RKO (cell line): ENCODE measurements at places on chromosomes 7 and 10.

GRCh38 chr7:20075992-20076820, 141.0 kb downstream of the MACC1 start:
- no peak for DNase-seq

DNA sequence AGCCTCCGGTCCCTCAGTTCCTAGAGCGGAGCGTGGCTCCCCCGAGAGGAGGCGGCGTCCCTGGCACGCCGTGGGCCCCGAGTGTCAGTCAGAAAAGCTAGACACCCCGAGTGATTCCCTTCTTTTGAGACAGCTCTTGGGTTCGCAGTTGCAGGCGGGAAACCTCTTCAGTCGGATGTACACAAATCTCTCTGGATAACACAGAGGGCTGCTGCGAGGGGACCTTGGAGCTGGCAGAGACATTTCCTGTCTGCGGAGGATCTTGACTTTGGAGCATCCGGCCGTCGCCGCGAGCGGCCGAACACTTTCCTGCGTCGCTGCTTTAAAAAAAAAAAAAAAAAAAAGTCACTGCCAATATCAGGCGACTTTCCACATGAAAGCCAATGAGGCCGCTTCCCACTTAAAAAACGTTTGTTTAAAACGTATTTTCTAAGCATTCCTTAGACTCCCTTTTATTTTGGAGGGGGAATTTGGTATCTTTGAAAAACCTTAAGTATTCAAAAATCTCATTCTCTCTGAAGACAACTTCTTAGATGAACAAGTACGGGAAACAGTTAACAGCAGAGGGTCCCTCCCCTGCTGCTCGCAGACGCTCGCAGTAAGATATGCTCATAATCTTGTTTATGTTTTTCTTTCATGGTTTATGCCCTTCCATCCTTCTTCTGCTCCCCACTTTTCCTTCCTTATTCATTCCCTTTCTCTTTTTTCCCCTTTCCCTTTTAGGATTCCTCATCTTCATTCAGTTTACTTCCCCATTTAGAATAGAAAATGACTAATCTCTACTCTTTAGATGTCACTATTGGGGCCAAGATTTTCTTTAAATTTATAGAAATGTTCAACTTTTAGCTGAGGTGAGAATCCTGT, 10.0 kb downstream of the HHEX start:
- no peak for DNase-seq

GRCh38 chr7:105473163-105473562, 48.9 kb downstream of the PUS7 start:
- peak; percentile 74 for DNase-seq

DNA sequence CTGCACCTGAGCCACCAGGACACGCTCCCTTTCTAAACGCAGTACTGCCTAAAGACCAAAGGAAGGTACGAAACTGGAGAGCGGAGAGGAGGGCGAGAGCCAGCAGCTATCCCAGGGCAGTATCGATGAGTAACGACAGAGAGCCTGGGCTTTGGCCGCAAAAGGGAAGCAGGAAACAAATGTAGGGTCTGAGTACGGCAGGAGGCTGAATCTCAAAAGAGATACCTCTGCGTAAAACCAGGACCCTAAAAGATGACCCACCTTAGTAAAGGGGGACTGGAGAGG, 20.4 kb downstream of the PARP12 start:
- DNase-seq: no peak

DNA sequence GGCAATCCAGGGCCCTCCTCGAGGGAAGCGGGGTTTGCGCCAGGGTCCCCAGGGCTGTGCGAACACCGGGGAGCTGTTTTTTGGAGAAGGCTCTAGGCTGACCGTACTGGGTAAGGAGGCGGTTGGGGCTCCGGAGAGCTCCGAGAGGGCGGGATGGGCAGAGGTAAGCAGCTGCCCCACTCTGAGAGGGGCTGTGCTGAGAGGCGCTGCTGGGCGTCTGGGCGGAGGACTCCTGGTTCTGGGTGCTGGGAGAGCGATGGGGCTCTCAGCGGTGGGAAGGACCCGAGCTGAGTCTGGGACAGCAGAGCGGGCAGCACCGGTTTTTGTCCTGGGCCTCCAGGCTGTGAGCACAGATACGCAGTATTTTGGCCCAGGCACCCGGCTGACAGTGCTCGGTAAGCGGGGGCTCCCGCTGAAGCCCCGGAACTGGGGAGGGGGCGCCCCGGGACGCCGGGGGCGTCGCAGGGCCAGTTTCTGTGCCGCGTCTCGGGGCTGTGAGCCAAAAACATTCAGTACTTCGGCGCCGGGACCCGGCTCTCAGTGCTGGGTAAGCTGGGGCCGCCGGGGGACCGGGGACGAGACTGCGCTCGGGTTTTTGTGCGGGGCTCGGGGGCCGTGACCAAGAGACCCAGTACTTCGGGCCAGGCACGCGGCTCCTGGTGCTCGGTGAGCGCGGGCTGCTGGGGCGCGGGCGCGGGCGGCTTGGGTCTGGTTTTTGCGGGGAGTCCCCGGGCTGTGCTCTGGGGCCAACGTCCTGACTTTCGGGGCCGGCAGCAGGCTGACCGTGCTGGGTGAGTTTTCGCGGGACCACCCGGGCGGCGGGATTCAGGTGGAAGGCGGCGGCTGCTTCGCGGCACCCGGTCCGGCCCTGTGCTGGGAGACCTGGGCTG, 26.0 kb downstream of the PRSS2 start:
- DNase-seq: no peak

DNA sequence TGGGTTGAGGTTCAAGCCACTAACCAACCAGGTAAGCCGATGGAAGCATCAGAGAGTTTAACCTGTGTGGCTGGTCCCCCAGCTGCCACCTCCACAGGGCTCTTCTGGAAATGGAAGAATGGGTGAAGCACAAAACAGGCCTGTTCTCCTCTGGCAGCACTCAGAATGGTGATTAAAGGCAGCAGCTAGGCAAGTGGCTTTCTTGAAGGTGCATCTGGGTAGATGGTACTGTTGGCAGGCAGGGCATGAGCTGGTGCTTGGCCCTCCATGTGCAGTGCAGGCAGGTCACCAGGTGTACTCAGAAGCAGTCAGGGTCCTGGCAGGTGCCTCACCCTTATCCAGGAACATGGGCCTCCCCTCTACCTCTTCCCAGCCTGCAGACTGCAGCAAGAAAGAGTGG, 11.5 kb downstream of the AKR1E2 start:
- no peak for DNase-seq

GRCh38 chr7:153401795-153402720, 642.5 kb downstream of the ACTR3B start:
- DNase-seq: no peak

- no peak for DNase-seq
These were observed 345.7 kb upstream of the AOAH start for GRCh38 chr7:37070031-37070430.

DNA sequence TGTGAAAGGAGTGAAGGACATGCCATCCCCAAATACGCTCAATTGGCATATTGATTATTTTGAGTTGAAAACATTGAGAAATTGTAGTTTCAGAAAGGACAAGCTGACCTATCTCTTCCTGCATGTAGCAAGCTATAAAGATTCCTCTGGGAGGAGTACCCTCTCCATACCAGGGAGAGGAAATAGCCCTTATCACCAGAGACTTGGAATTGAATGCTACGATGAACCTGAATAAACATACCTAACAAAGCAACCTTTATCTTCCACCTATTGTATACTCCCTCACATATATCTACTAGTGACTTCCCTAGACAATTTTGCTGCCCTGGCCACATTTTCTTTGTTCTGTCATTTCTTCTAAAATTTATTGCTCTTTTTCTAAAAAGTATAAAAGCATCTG, 150.2 kb upstream of the EEPD1 start:
- no peak for DNase-seq

DNA sequence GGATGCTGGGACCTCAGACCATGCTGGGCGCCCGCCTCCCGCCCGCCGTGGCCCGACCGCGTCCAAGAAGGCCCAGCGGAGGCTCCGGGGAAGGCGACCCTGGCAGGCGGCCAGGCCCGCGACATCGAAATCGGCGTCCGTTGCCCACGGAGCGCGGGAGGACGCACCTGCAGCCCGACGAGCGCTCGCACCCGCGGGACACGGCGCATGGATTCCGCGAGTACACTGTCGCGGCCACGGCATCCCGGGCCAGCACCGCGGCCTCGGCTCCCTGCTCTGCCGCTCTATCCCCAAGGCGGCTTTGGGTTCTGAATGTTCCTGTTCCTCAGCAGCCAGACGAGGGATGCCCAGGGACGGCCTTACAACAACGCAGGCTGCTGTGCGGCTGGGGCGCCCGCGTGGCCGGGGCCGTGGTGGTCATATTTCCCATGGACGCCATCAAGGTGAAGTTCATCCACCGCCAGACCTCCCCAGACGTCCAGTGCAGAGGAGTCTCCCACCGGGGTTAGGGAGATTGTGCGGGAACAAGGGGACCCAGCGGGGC, 67.5 kb upstream of the ZNF722 start:
- DNase-seq: no peak

GRCh38 chr7:137423321-137423720, 79.8 kb upstream of the PTN start:
- no peak for DNase-seq

DNA sequence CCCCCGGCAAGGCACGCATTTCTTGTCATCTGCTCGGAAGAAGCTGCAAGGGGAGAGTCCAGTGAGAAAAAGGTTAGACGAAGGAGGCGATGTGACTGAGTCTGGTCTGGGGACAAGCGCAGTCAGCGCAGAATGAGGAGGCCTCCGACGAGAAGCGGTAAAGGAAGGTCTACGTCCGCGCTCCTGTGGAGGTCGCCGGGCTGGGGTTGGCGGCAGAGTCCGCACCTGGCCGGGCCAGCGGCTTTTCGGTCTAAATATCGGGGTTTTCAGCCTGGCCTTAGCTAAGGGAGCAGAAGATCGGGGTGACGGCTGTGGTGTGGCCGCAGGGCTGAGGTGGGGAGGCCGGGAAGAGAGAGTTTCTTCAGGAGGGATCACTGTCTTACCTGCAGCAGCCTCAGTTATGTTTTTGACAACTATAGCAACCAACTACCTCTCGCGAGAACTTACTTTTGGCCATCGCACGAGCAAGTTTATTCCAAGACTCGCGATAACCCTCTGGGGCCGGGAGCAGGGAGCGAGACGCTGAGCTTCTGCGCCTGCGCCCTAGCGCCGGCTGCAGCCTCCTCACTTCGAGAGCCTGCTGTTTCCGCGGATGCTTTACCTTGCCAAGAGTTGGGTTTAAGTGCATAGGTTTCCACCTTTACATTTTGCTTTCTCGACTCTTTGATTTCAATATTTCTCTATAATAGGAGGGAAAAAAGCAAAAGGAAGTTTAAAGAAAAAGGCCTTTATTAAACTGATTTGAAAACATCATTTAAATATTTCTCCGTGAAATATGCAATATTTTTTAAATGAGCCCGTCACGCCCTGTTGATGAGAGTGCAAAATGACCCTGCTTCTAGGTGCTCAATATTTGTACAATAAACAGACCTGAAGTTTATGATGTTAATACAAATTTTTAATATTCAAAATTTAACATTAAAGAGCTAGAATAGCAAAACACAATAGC, at the start of gene CFAP70:
Gene CFAP70, minus strand, starts transcription at position 534 of the 949 bp plus-strand sequence. CDS start 4,068 bp downstream, outside the sequence.
- DNase-seq: peak; percentile 96

- DNase-seq: no peak
These were observed 16.2 kb downstream of the LDB3 start for GRCh38 chr10:86684331-86685097.

GRCh38 chr7:84975586-84976185, 211.2 kb downstream of the SEMA3D start:
- DNase-seq: peak; percentile 28

DNA sequence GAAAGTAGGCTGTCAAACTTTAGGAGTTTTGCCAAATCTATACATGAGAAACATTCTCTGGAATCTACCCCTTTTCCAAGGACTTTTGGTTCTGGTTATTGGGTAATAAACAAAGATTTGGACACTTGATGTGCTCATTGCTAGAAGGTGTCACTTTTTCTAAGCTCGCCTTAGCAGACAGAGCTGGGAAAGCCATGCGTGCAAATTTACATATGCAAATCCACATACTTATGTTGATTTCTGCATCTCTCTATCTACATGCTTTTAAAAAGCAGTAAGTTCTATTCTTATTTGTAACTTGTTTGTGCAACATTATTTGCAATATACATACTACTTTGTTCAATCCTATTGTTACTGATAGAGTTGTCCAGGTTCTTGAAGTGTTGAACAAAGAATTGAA, 22.5 kb upstream of the GIMAP6 start:
- DNase-seq: no peak

DNA sequence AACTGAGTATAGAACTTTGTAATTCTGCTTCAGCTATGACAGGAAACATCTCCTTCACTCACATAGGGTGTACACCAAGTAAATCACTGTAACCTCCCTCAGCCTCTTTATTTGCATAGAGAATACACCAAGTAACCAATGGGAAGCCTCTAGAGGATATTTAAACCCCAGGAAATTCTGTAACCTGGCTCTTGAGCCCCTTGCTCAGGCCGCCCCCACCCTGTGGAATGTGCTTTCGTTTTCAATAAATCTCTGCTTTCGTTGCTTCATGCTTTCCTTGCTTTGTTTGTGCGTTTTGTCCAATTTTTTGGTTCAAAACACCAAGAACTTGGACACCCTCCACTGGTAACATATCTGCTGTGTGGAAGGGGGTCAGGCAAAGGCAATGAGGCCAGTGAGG, 60.2 kb downstream of the CLRN3 start:
- DNase-seq: no peak

- peak; percentile 59 for DNase-seq
These were observed 164.2 kb downstream of the DGKI start for GRCh38 chr7:137682596-137682995.

- DNase-seq: no peak
These were observed 2.4 kb upstream of the FGF8 start for GRCh38 chr10:101778151-101778780.

- no peak for DNase-seq
These were observed 132.6 kb downstream of the SEMA3D start for GRCh38 chr7:85054306-85054705.

GRCh38 chr7:106273009-106273668, 11.6 kb downstream of the NAMPT start:
- no peak for DNase-seq

DNA sequence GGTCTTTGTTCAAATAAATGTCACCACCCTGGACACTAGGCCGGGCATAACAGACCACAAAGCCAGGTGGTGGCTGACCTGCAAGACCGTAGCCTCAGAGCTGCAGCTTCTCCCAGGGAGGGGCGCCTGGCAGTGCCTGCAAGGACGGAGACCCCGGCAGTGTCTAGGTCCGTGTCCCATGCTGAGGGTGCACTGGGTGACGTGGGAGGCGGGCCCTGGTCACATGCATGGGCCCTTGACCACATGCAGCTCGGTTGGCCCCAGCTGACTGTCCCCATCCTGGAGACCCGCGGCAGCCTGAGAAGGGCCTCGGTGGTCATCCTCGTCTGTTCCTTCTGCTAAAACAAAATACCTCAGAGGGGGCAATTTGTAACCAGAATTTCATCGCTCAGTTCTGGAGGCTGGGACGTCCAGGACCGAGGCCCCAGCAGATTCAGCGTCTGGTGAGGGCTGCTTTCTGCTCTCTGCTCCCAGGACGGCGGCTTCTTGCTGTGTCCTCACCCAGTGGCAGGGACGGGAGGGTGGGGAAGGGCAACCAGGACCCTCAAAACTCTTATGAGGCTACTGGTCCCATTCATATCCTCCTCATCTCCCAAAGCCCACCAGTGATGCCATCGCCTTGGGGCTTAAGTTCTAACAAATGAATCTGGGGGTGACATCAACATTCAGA, 36.8 kb downstream of the PWWP2B start:
- DNase-seq: no peak

GRCh38 chr10:97869091-97870042, 19.7 kb downstream of the GOLGA7B start:
- DNase-seq: peak; percentile 86

GRCh38 chr10:23558361-23558799, 119.5 kb downstream of the OTUD1 start:
- DNase-seq: no peak

- DNase-seq: no peak
These were observed 248.7 kb downstream of the FZD1 start for GRCh38 chr7:91512958-91513357.

- peak; percentile 15 for DNase-seq
These were observed 2.4 kb downstream of the FAS start for GRCh38 chr10:88992921-88993524.

GRCh38 chr10:99806091-99806490, 23.7 kb downstream of the ABCC2 start:
- no peak for DNase-seq
